CD4-positive, alpha-beta T cell (primary cell): ENCODE measurements at places on chromosomes 5 and 9. TPM values are rescaled to one million over a fixed set of nuclear protein-coding genes. Genes with fewer than 3 reads are reported as not detected.

DNA sequence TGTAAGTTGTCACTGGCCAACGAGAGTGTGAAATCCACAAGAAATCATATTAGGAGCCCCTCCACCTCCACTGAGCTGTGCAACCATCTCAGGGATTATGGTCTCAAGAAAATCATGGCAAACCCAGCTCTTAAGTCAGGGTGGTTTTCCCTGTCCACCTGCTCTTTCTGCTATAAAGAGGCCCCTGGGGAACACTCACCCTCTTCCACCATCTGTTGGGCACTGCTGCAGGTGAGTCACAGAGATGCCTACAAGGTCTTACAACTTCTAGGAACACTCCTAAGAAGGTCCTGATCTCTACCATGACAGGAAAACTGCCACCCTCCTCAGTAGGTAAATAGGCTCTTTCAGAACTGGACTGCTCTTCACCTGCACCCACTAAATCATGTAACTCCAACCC lies 61.8 kb downstream of the DRD1 start:
- no peaks in the 10 kb centered on the region for H3K36me3 ChIP-seq
- no peaks in the 10 kb centered on the region for H3K4me1 ChIP-seq
- H3K4me3 ChIP-seq = no peak overlapping the region
- no peak overlapping the region for H3K27ac ChIP-seq

GRCh38 chr9:76049341-76049740 lies 158.9 kb downstream of the PCSK5 start:
- no peaks in the 10 kb centered on the region for H3K36me3 ChIP-seq
- no peak for DNase-seq

DNA sequence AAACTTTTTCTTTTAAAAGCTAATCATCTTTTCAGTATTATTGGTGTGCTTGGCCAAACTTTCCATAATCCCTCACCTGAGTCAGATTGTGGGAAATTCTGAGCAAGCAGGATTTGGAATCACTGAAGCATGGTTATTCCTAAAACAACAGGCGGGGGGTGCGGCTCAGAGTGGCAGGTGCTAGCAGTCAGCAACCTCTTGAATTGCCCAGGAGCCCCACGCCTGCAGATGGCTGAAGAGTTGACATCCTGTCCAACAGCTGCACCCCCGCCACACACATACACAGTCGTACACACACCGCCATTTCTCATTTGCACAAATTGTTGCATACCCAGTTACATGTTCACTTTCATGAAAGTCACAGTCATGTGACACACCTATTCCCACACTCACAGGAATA lies 96.6 kb downstream of the LHX2 start:
- no peak overlapping the region for H3K4me3 ChIP-seq
- no peaks in the 10 kb centered on the region for H3K36me3 ChIP-seq
- H3K4me1 ChIP-seq = no peaks in the 10 kb centered on the region
- no peak overlapping the region for H3K27ac ChIP-seq
- no peak for DNase-seq
- H3K27me3 ChIP-seq = no peaks in the 10 kb centered on the region

DNA sequence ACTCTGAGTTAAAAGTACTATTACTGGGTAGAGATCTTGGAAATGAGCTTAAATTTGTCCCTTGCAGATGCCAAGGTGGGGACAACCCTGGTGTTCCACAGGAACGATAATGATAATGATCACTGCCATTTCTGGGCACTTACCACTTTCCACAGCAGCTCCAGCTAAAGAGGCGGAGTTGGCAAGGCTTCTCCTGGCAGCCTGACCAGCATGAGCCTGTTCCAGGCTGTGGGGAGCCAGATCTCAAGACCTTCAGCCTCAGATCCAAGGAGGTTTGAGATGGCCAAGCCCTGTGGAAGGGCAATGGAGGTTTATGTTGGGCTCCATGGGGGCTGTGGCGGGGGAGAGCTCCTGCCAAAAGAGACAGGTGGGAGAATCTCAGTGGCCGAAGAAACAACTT lies 244.9 kb upstream of the MVB12B start:
- H3K4me1 ChIP-seq = peaks cover 10% of the 10 kb centered on the region
- no peak overlapping the region for H3K4me3 ChIP-seq
- H3K27me3 ChIP-seq = peaks cover 11% of the 10 kb centered on the region
- DNase-seq = no peak

- H3K27ac ChIP-seq = no peak overlapping the region
- DNase-seq = no peak
- H3K36me3 ChIP-seq = no peaks in the 10 kb centered on the region
- H3K4me3 ChIP-seq = no peak overlapping the region
These were observed 90.6 kb upstream of the ICE1 start for GRCh38 chr5:5331848-5332247.

DNA sequence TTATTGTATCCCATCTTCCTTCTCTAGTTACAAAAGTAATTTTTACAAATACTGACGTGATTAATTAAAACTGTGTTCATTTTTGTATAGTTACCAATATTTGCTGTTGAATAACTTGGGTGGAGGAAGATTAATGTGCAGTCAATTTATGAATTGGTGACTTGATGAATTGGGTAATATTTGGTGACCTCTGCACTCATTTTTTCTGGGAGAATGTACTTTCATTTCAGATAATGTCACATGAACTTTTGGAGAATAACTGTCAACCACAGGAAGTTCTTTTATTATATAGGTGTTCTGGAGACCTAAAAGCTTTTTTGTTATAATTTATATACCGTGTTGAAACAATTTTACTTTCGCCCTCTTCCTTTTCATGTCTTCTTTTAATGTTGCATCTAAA lies 26.4 kb upstream of the FKTN start:
- DNase-seq = no peak
- no peaks in the 10 kb centered on the region for H3K4me1 ChIP-seq
- no peak overlapping the region for H3K4me3 ChIP-seq

DNA sequence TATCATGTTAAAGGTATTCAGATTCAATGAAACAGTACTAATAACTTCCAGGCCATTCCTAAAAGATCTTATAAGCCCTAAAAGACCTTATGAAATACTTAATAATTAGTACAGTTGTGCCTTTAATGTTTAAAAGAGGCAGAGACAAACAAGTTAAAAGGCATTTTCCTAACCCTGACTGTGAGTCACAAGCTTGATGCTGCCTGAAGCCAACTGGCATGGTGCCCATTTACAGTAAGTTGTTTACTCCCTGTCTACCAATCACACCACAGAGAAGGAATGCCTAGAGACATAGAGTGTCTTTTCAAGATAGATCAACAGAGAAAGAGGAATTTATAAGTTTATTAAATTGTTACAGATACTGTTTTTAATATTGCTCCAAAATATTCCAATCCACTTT lies 47.8 kb downstream of the NR3C1 start:
- no peak overlapping the region for H3K4me3 ChIP-seq
- H3K4me1 ChIP-seq = peaks cover 19% of the 10 kb centered on the region
- H3K27ac ChIP-seq = no peak overlapping the region
- no peaks in the 10 kb centered on the region for H3K36me3 ChIP-seq

GRCh38 chr5:57482671-57483106 lies at the start of gene ACTBL2:
Gene ACTBL2 (minus strand): TSS chr5:57482811. CDS start chr5:57482707, 104 bp downstream.
- no peak within 1 kb of the TSS for H3K4me3 ChIP-seq
- no peaks in the 10 kb centered on the region for H3K36me3 ChIP-seq
- no peak for DNase-seq
- no peaks in the 10 kb centered on the region for H3K27me3 ChIP-seq
- H3K4me1 ChIP-seq = no peaks in the 10 kb centered on the region

DNA sequence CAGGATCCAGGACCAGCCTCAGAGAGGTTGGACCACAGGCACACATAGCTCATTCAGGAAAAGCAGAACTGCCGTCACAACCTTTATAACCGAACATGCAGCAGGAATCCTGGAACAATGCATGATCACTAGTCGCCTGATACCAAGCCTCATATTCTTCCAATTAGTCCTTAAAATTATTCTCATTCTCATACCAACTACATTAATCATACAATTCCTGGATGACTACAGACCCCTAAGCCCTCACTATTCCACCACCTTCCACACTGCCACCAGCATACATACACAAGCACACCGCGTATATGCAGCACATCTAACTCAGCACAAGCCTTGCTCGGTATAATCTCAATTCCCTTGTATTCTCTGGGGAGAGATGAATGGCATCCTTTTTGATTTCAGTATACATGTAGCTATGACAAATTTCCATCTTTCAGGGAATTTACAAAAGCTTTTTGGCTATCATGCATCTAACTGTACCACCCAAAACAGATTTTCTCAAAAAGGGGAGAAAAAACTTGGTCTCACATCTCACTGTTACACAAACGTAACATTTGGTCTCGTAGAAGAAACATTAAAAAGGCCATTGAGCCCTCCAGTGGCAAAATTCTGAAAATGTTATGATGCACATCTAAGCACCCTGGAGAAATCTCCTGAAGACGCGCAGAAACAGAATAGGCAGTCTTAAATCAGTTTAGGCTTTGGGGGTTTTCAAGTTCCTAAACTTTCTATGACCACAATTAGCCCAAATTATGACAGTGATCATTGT lies 46.2 kb downstream of the MCTP1 start:
- no peaks in the 10 kb centered on the region for H3K36me3 ChIP-seq
- no peak overlapping the region for H3K4me3 ChIP-seq
- no peak for DNase-seq
- H3K27me3 ChIP-seq = peaks cover 2% of the 10 kb centered on the region
- H3K27ac ChIP-seq = no peak overlapping the region

- H3K27me3 ChIP-seq = no peaks in the 10 kb centered on the region
- H3K27ac ChIP-seq = no peak overlapping the region
- peaks cover 73% of the 10 kb centered on the region for H3K36me3 ChIP-seq
- peaks cover 8% of the 10 kb centered on the region for H3K4me1 ChIP-seq
- H3K4me3 ChIP-seq = no peak overlapping the region
- no peak for DNase-seq
These were observed 45.1 kb downstream of the OSTF1 start for GRCh38 chr9:75133396-75133795.

- no peak overlapping the region for H3K4me3 ChIP-seq
- H3K27ac ChIP-seq = no peak overlapping the region
These were observed 209.1 kb downstream of the ASTN2 start for GRCh38 chr9:117205806-117206205.

GRCh38 chr5:1065143-1065750 lies 46.6 kb downstream of the SLC12A7 start:
- no peak overlapping the region for H3K4me3 ChIP-seq
- H3K27ac ChIP-seq = no peak overlapping the region
- H3K27me3 ChIP-seq = no peaks in the 10 kb centered on the region
- no peaks in the 10 kb centered on the region for H3K4me1 ChIP-seq

DNA sequence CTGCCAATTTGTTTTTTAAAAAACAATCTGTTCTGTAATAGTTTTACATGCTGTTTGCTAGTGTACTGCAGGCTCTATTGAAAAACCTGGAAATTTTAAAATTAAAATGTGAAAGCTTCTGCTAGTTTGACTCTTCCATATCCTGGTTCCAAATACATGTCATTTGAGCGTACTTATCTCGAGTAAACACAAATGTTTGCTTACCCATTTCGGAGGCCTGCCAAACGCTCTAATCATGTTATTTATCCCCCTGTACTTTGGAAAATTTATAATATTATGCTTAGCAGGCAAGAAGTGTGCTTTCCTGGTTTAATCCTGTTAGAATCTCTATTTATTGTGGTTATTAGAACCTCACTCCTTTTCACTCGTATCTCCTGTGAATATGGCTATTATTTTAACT lies 476.8 kb upstream of the CYLC2 start:
- no peaks in the 10 kb centered on the region for H3K36me3 ChIP-seq
- no peak overlapping the region for H3K27ac ChIP-seq
- no peak overlapping the region for H3K4me3 ChIP-seq
- no peaks in the 10 kb centered on the region for H3K27me3 ChIP-seq

GRCh38 chr5:181036816-181037364 lies 3.2 kb upstream of the BTNL9 start:
- H3K27me3 ChIP-seq = peaks cover 14% of the 10 kb centered on the region
- no peaks in the 10 kb centered on the region for H3K36me3 ChIP-seq
- no peaks in the 10 kb centered on the region for H3K4me1 ChIP-seq
- DNase-seq = no peak

DNA sequence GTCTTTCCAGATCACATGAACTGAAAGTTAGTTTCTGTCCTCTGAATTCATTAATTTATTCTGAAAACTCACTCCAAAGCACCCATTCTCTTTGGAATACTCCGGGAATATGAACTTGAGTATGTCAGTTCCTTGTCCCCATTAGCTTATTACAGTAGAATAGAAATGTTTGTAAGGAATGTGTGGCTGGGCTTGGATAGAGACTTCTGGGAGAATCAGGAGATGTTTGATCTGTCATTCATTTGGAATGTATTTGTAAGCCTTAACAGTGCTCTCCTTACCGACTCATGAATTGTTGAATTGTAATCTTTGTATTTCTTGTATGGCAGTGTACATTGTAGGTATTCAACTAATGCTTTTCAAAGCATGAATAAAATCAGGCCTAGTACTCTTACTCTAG lies 548.4 kb downstream of the LRRC70 start:
- H3K4me1 ChIP-seq = no peaks in the 10 kb centered on the region
- H3K36me3 ChIP-seq = no peaks in the 10 kb centered on the region
- no peak for DNase-seq
- H3K4me3 ChIP-seq = no peak overlapping the region
- H3K27ac ChIP-seq = no peak overlapping the region

DNA sequence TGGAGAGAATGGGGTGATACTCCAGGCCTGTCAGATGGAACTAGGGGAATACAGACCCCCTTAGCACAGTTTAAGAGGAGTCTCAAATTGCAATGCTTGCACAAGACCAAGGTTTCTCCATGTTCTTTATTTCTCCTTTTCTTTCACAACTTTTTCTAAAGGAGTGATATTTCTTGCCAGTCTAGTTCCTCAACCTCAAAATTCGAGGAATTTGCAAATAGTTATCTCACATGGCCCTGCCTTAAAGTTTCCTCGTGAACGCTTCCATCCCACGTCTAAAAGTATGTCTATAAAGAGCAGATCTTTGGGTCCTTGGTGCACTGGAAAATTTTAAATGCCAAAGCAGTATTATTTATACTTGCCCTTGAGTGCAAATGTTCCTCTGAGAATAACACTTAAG lies 373.8 kb upstream of the KLF4 start:
- H3K36me3 ChIP-seq = no peaks in the 10 kb centered on the region
- no peak overlapping the region for H3K4me3 ChIP-seq
- no peak overlapping the region for H3K27ac ChIP-seq
- no peak for DNase-seq

DNA sequence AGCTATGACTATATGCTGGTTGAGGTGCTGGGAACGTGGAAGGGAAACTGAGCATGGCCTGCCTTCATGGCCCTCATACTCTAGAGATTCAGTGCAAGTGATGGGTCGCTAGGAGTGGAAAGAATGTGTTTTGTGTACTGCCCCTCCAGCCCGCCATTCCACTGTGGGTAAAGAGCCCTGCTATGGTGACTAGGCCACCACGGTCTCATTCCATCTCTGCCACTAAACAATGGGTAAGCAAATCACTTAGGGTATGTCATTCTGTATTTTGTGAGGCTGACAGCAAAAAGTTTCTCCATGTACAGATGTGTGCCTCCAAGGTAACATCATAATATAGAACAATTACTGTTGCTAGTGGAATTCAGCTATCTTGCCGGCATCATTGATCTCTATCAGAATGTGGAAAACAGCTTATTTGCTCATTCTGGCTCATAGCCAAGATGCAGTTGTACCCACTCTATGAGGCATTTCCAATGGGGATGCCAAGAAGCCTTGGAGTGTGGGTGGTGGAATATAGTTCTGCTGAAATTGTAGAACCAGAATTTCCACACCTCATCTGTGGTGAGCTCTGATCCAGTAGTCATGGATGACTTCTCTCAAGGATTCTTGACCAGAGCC lies 12.5 kb downstream of the SMARCA2 start:
- no peak for DNase-seq
- H3K27ac ChIP-seq = no peak overlapping the region
- H3K4me3 ChIP-seq = no peak overlapping the region
- H3K36me3 ChIP-seq = peaks cover 24% of the 10 kb centered on the region
- no peaks in the 10 kb centered on the region for H3K27me3 ChIP-seq
- peaks cover 59% of the 10 kb centered on the region for H3K4me1 ChIP-seq

FOXD4L3 gene
- total RNA-seq = not detected

SPATA31A3 gene
- total RNA-seq = not detected

ATP10B gene
- not detected for total RNA-seq

PCDHA13 gene
- not detected for total RNA-seq

APC gene
- total RNA-seq = 21.8 TPM

AK8 gene
- total RNA-seq = not detected

ROR2 gene
- not detected for total RNA-seq

JAKMIP2 gene
- total RNA-seq = 0.74 TPM
